Inflammatory macrophage treated with lipopolysaccharide for 1 hour (primary cell): ENCODE measurements at places on chromosomes 6 and 20.
A peak's percentile ranks its signal among the peaks of the same experiment; 100 is the strongest.

DNA sequence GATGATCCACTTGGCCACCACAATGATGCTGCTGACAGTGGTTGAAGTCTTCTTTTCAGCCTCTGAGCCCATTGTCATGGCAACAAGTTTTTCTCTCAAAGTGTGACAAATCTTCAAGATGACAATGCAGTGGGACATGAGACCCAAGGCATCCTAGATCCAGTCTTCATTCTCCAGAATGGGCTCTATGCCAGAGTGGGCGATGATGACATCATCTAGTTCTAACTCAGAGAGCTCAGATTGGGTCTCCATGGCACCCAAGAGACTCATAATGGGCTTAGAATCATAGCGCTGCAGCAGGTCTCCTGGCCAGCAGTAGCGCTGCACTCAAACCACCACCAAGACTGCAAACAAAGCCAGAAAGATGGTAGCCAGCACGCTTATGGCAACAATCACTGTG, 973.6 kb downstream of the EYS start:
- DNase-seq = no peak

- no peak for DNase-seq
Observed at GRCh38 chr6:145112711-145113148, 622.6 kb downstream of the EPM2A start.

- DNase-seq = no peak
Observed at GRCh38 chr6:156056085-156056484, 600.4 kb upstream of the NOX3 start.

- no peak for DNase-seq
Observed at GRCh38 chr20:58584051-58584824, 66.8 kb upstream of the STX16 start.

DNA sequence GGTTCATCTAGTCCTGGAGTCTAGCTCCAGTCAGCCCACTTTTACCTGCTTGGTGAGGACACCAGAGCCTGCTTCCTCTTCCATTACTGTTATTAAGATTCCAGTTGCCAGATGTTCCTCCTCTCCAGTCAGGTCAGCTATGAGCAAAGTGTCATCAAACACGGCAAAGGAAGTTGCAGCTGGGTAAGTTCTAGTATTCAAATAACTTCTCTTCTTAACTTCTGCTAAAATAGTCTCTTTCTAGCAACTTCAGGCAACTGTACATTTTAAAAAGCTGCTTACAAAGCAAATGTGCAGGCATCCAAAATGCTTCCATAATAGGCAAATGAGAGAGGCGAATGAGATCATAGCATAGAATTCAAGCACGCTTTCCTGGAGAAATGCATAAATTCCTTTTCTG, 18.4 kb upstream of the MRPS18A start:
- DNase-seq = peak; percentile 67

- no peak for DNase-seq
Observed at GRCh38 chr6:115442323-115442722, 618.4 kb downstream of the FRK start.

- DNase-seq = no peak
Observed at GRCh38 chr20:15374682-15375081, 1037.3 kb upstream of the FLRT3 start.

DNA sequence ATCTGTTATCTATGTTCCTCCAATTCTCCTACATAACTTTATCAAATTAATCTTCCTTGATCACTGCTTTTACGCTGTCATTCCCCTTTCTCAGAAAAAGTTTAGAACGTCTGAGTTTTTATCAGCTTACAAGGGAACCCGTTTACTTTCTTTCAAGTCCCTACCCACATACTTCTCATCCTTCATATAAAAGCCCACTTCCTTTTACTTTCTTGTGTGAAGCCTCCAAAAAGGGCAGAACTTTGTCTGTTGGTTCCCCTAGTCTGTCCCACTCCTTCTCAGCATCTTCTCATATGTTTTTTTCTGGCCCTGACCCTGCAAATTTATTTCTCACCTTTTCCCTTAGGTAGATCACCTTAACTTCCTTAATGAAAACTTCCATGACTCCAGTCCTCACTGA, 106.1 kb downstream of the TFAP2B start:
- DNase-seq = no peak

DNA sequence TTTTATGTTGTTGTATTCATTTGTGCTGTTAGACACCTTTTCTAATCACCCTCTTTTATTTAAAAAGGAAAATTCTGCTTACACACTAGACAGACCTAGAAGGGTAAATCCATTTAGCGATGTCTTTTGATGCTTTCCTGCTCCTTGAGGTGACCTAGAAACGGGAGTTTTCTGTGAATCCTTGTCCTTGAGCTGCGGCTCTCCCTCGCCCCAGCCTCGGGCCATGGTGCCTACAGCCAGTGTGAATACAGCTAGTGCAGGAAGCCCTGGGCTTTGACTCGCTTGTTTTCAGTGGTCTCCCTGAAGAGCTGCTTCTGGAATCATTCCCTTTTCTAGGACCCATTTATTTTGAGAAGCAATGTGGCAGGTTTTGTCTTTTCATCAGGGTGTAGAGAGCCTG, 17.6 kb upstream of the ADRM1 start:
- DNase-seq = no peak

GRCh38 chr6:149852180-149852579, 12.0 kb downstream of the LRP11 start:
- peak; percentile 71 for DNase-seq

DNA sequence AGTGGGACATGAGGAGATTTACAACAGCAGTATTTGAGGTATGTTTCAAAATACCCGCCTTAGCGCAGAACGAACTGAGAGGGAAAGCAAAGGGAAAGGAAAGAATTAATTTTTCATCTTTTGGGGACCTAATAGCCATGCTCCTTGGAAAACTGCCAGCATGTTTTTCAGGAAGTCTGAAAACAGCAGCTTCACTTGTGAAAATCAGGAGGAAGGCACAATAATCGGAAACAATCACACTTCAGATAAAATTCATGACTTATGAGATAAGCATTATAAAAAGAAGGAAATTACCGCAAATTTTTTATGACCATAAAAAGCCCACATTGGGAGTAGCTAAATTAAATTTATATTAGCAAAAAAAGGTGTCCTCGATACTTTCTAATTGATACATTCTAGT, 541.1 kb downstream of the HAO1 start:
- DNase-seq = no peak

DNA sequence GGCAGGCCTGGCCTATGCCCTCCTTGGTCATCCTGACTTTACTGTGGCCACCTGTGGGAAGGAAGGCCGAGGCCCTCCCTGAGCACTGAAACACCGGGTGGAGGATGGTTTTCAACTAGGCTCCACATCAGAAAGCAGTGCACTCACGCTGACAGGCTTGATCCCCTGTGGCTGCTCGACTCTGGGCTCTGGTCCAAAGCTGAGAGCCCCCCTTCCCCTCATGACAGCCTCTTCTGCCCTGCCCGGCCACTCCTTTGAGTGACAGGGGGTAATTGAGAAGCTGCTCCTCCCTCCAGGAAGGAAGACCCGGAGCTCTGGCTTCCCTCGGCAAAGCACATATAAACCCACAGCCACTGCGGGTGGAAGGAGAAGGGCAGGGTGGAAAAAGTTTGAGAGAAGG, 43.6 kb downstream of the MUC22 start:
- no peak for DNase-seq

DNA sequence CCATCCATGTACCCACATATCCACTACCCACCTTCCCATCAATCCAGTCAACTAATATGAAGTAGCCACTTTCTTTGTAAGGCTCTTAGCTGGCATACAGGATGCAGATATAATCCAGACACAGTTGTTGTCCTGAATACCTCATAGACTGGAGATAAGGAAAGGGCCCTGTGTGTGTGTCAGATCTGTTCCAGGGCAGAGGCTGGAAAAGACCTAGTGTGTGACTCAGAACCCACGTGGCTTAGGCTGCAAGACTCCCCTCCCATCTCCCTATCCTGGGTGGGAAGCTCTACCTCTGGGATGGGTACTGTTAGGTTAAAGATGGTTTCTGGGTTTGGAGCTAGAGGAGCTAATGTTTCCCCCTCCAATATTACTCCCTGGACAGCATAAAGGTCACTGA, 3.6 kb downstream of the BPIFA1 start:
- no peak for DNase-seq

GRCh38 chr6:138533667-138534066, 34.4 kb upstream of the NHSL1 start:
- no peak for DNase-seq

DNA sequence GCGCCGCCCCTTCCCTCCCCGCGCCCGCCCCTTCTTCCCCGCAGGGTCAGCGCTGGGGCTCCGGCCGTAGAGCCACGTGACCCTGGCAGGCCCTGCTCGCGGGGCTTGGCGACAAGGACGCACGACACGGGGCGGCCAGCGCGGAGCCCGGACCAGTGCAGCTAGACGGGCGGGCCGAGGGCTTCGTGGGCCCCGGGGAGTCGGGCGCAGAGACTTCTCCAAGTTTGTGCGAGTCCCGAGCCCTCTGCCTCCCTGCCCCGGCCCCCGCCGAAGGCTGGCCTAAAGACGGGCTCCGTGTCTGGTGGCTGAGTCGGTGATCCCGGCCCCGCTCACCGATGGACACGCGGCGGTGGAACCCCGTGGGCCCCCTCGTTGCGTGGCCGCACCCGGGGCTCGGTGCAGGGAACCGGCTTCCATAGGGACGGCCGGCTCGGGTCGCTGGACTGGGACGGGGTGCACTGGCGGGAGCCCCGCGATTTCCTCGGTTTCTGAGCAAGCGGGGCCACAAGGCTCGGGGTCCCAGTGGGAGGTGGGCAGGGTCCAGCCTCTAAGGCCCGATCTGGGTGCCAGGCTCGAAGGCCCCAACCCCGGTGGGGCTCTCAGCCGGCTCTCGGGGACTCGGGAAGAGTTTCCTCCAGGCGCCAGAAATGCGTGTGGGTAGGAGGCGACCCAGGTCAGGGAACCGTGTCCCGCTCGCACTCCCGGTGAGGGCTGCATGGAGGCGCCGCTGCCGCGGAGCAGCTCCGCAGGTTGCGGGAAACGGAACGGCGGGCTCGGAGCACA, 452 bp upstream of the GATA5 start:
- DNase-seq = no peak

GRCh38 chr6:132114201-132114825, 163.1 kb upstream of the CCN2 start:
- no peak for DNase-seq

GRCh38 chr6:134115715-134116074, 63.3 kb upstream of the SLC2A12 start:
- no peak for DNase-seq

DNA sequence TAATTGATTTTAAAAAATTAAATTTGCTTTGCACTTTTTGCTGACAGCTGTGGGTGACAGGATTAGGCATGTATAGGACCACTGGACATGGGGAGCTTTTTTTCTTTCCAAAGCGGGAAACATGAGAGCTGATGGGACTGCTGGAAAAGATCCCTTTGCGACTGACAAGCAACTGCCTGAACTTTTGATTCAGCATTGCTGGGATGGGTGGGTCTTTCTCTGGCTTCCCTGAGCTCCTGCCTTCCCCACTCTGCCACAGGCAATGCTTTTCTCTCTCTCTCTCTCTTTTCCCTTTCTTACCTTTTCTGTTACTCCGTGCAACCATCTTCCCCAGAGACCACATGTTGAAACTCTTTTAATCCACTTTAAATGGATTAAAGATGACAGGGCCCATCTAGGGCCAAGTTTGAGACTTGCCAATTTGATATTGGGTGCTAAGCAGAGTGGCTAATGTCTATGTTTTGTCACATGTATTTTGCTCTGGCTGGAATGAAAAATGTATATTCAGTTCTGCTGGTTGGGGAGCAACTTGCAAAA, 33.5 kb upstream of the TPD52L1 start:
- no peak for DNase-seq

DNA sequence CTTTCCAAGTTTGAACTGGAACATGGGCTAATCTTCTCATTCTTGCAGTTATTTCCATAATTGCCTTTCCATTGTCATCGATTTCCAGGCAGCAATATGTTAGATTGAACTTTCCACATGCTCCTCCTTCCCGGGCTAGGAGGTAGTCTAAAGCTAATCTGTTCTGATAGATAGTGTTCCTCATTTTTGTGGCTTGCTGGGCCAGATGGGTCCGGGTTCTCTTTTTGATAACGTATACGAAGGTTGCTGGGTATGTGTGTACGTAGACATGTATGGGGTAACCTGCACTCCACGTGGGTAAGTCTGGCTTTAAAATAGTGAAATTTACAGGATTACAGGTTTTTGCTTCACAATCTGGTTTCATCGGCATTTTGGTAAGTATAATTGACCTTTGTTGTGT, 14.0 kb upstream of the GMPR start:
- DNase-seq = no peak

- DNase-seq = peak; percentile 84
Observed at GRCh38 chr6:11366183-11366933, 133.9 kb upstream of the NEDD9 start.

DNA sequence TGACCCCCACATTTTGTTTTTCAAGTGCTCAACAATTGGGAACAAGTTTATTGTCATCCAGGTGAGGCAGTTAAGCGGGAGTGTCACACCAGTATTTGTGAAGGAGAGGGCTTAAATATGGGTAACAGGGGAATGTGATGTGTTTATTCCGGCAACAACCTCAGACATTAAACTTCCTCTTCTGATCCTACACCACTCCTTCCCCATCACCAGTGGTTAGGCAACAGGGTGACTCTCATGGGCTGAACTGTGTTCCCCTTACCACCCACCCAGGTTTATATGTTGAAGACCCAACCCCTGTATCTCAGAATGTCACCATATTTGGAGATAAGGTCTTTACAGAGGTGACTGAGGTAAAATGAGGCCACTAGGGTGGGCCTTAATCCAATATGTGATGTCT, 52.1 kb upstream of the RNF182 start:
- DNase-seq = peak; percentile 86

DNA sequence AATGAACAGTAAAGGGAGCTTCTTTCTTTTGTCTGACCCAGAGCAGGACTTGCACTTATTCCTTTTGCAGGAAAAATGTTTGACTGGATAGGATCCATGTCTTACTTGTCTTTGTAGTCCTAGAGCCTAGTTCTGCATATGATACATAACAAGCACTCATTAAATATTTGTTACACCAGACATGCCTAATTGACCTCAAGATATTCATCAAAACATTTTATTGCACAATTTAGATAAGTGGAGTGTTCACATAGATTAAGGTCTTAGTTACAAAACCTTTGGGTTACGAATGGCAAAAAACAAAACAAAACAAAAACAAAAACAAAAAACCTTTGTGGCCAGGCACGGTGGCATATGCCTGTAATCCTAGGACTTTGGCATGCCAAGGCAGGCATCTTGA, 735.8 kb upstream of the NRSN1 start:
- DNase-seq = no peak

DNA sequence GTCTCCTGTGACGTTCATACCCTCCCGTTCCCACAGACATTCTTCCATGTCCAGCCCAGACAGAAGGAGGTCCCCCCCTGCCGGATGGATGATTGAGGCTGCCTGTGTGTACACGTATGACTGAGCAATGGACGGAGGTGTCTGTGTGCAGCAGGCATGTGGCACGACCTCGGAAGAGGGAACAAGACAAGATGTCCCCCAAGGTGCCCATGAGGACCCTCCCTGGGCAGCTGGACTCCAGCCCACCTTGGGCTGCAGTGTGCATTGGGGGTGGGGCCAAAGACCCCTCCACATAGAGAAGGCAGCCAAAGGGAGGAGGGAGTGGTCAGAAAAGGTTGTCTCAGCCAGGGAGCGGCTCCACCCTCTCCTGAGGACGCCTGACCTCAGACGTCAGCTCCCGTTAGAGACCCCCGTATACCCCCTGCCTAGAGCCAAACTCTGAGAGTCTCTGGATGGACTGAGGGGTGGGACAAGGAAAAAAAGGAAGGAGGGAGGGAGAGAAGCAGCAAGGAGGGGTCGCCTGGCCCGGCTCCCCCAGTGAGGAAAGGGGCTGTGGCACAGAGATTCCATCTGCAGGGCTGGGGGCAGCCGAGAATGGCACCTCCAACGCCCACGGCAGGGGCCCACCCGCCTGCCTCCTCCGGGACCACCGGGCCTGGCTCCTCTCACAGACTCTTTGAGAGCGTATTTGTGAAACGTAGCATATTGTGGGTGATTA, 92.9 kb upstream of the BHLHE23 start:
- no peak for DNase-seq
